ENCODE measurements at places on chromosomes 4 and X. TPM values are rescaled to one million over a fixed set of nuclear protein-coding genes. Genes with fewer than 3 reads are reported as not detected.

Gene ANTXR2
- 39.3 TPM for total RNA-seq

Gene NIPAL1
- total RNA-seq = 1.5 TPM

Gene MAML3
- 3.0 TPM for total RNA-seq

Gene APELA
- not detected for total RNA-seq

Gene CTAG2
- total RNA-seq = not detected

Gene ASMT
- total RNA-seq = not detected

Gene UGT8
- total RNA-seq = 0.18 TPM

Gene AFP
- not detected for total RNA-seq

Gene SSX2B
- not detected for total RNA-seq

Gene JCHAIN
- total RNA-seq = 12.0 TPM

Gene CLDN22
- total RNA-seq = not detected

Gene ZNF157
- total RNA-seq = not detected

Gene FAM47B
- total RNA-seq = not detected

Gene EVC
- total RNA-seq = 11.3 TPM

Gene SMIM31
- not detected for total RNA-seq

Gene SPANXN4
- not detected for total RNA-seq

Gene PLK4
- 2.4 TPM for total RNA-seq

Gene NPY5R
- 0.21 TPM for total RNA-seq

Gene SSX3
- not detected for total RNA-seq

Gene CCDC120
- total RNA-seq = 2.7 TPM

Gene CSAG1
- not detected for total RNA-seq

Gene MORC4
- 6.6 TPM for total RNA-seq

Gene PPARGC1A
- 180 TPM for total RNA-seq

Gene ANAPC4
- 12.6 TPM for total RNA-seq

Gene APOOL
- total RNA-seq = 34.3 TPM

Gene MFAP3L
- total RNA-seq = 5.0 TPM

Gene GRIA2
- not detected for total RNA-seq

Gene ZCCHC13
- not detected for total RNA-seq

Gene ZNF141
- 10.2 TPM for total RNA-seq

Gene HSPA4L
- total RNA-seq = 9.3 TPM

Gene TRMT10A
- 3.4 TPM for total RNA-seq

Gene TMPRSS11D
- total RNA-seq = not detected

Gene STK26
- 2.1 TPM for total RNA-seq

Gene ASB12
- 1.4 TPM for total RNA-seq

Gene RBMXL3
- not detected for total RNA-seq

Gene CCSER1
- total RNA-seq = 12.3 TPM

Gene ADH1C
- 6.7 TPM for total RNA-seq

Gene CPXCR1
- not detected for total RNA-seq

Gene MAGEE2
- 0.12 TPM for total RNA-seq

Gene CHRDL1
- 37.8 TPM for total RNA-seq

Gene NAA11
- not detected for total RNA-seq

Gene BMPR1B
- 2.0 TPM for total RNA-seq

All from left cardiac atrium (tissue), 4 donors.